ENCODE measurements at places on chromosomes 11 and 22. TPM values are rescaled to one million over a fixed set of nuclear protein-coding genes. Genes with fewer than 3 reads are reported as not detected.

CASP5 gene
- total RNA-seq, result not detected

SLC22A6 gene
- total RNA-seq, result not detected

PHRF1 gene
- total RNA-seq, result 26.5 TPM

TNNT3 gene
- total RNA-seq, result 5,696 TPM

OR6A2 gene
- total RNA-seq, result 0.10 TPM

ANO9 gene
- total RNA-seq, result 2.1 TPM

ROBO4 gene
- total RNA-seq, result 23.3 TPM

ARHGEF17 gene
- total RNA-seq, result 33.0 TPM

SLC25A45 gene
- 4.8 TPM for total RNA-seq

HBG2 gene
- total RNA-seq, result 982 TPM

PSMD13 gene
- total RNA-seq, result 95.1 TPM

DCPS gene
- total RNA-seq, result 15.7 TPM

NEU3 gene
- 24.6 TPM for total RNA-seq

MOGAT2 gene
- not detected for total RNA-seq

INPP5J gene
- total RNA-seq, result 3.5 TPM

SAA2 gene
- not detected for total RNA-seq

DDTL gene
- not detected for total RNA-seq

MAPK11 gene
- 4.0 TPM for total RNA-seq

MFRP gene
- total RNA-seq, result not detected

PDE3B gene
- total RNA-seq, result 14.8 TPM

SCN3B gene
- total RNA-seq, result 18.5 TPM

CARD18 gene
- total RNA-seq, result not detected

KRTAP5-8 gene
- total RNA-seq, result not detected
